ENCODE measurements at places on chromosomes 7 and 10.
A peak's percentile ranks its signal among the peaks of the same experiment; 100 is the strongest.

DNA sequence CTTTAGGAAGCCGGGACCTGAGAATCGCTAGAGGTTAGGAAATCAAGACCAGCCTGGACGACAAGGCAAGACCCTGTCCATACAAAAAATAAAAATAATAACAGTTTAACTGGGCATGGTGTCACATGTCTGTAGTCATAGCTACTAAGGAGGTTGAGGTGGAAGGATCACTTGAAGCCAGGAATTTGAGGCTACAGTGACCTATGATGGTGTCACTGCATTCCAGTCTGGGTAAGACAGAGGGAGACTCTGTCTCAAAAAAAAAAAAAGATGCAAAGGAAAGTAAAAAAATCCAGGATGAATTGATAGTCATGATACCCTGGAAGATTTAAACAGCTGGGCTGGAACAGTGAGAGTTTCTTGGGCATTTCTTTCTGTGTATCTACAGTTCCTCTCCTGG is 463.2 kb downstream of the GALNT17 start:
- no peak for DNase-seq

DNA sequence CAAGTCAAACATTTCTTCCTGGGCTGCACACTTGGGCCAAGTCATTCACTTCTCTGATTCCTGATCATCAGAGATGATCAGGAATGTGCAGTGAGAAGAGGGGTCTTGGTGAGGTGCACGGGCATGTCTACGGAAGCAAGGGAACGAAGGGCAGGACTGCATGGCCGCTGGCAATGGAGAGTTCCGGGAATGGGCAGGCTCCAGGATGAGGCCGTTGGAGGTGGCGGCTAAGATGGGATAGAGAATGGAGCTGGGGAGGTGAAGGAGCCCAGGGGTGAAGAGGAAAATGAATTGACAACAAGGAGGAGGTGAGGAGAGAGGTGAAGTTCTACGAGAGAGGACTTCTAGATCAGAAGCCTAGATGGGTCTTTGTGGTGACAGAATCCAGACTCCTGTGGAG is 260.0 kb downstream of the GRID1 start:
- DNase-seq: no peak

DNA sequence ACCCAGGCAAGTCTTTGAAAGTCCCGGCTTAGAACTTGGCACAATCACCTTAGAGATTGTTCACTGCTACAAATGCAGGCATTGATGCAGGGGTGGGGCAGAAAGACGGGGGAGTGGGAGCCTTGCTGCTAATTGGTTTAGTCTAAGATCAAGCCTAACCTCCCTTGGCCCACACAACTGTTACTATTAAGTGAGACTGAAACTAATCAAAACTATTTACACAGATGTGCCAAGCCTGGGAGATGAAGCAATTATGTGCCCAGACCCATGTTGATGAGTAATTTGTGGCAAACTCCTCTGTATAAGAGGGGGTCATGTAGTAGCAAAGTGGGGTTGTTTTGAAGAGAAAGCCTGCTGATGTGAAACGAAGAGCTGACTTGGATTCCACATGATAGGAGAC is 178.2 kb upstream of the ITGB1 start:
- DNase-seq: no peak

GRCh38 chr7:31204071-31204470 is 136.5 kb downstream of the NEUROD6 start:
- DNase-seq: no peak

DNA sequence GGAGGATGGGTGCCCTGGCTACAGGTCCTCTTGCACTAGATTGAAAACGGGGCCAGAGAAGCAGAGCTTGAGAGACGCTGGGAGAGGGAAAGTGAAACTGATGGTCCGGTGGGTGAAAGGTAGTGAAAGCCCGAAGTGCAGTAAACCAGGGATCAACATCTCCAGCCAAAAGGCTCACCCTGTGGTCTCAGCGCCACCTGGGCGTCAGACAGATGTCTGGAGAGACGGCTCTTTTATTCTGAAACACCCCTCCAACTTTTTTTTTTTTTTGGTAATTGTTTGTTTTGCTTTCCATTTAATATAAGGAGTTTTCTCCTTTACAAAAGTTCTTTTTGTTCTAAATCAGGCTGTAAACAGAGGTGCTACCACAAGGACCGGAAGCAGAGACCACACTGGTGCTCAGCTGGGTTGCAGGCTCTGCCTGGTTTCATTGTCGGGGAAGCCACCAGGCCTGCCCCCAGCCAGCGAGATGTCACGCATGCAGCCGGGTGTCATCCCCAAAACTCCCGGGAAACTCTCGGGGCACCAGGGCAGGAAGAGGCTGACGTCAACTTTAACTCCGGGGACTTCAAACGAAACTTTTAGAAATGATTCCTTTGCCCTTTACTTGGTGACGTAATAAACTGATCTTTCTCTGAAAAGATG is 11.2 kb downstream of the IL2RA start:
- DNase-seq: peak; percentile 99

DNA sequence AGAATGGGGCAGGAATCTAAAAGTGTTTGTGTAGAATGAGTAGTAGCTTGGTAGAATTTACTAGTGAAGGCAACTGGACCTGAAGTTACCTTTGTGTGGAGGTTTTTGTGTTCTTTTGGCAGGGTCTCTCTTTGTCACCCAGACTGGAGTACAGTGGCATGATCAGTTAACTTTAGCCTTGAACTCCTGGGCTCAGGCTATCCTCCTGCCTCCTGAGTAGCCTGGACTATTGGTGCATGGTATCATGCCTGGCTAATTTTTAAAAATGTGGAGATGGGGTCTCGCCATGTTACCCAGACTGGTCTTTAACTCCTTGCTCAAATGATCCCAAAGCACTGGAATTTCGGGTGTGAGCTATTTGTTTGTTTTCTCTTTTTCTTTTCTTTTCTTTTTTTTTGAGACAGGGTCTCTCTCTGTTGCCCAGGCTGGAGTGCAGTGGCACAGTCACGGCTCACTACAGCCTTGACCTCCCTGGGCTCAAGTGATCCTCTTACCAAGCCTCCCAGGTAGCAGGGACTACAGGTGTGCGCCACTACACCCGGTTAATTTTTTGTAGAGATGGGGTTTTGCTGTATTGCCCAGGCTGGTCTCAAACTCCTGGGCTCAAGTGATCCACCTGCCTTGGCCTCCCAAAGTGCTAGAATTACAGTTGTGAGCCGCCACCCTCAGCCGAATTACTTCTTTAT is 76.7 kb downstream of the MKLN1 start:
- DNase-seq: no peak

- DNase-seq: no peak
These were observed 568.7 kb downstream of the ETV1 start for GRCh38 chr7:13420726-13421125.

- DNase-seq: peak; percentile 9
These were observed 696 bp downstream of the MALSU1 start for GRCh38 chr7:23299770-23300300.

GRCh38 chr7:37740398-37740797 is 56.8 kb downstream of the GPR141 start:
- DNase-seq: no peak

DNA sequence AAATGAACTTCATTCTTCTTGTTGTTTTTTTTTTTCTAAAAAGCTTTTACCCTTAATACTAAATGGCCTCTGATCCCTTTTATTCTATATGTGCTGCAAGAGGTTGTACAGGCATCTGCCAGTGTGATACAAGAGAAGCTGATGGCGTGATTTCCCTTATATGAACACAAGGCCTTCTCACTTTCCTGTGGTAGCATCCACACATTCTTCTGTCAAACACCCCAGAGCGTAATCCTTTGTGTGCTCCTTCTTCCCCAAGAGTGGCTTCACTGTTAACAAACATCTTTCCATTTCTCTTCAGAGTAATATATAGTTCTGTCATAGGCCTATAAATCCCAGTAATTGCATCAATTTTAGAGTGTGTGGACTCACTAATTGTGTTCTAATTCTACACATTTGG is 86.3 kb upstream of the CAPZA2 start:
- DNase-seq: no peak

DNA sequence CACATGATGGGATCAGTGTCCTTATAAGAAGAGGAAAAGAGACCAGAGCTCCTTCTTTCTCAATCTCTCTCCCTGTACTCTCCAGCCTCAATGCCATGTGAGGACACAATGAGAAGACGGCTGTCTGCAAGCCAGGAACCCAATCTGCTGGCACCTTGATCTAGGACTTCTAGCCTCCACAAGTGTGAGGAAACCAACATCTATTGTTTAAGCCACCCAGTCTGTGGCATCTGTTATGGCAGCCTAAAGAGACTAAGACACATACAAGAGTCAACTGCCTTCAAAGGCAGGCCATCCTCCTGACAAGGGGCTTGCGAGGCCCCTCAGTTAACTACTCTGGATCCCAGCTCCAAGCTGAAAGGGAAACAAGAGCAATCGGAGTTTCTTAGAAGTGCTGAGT is 218.2 kb upstream of the FRMD4A start:
- no peak for DNase-seq
